ENCODE measurements at places on chromosomes 2 and 18. TPM values are rescaled to one million over a fixed set of nuclear protein-coding genes. Genes with fewer than 3 reads are reported as not detected.

The ZAP70 gene
- 1.9 TPM for polyA plus RNA-seq

The SLC5A7 gene
- 18.3 TPM for polyA plus RNA-seq

The DSG4 gene
- polyA plus RNA-seq = not detected

The DNAH7 gene
- polyA plus RNA-seq = 11.6 TPM

The ALK gene
- polyA plus RNA-seq = 16.7 TPM

The TRIM43 gene
- not detected for polyA plus RNA-seq

The CCDC138 gene
- 15.1 TPM for polyA plus RNA-seq

The DPP10 gene
- polyA plus RNA-seq = 54.3 TPM

The KIF3C gene
- polyA plus RNA-seq = 132 TPM

The EGR4 gene
- polyA plus RNA-seq = not detected

The SERPINB4 gene
- polyA plus RNA-seq = not detected

The CD8A gene
- polyA plus RNA-seq = 4.2 TPM

The CASP8 gene
- 6.9 TPM for polyA plus RNA-seq

The REG3G gene
- polyA plus RNA-seq = not detected

The COL4A4 gene
- polyA plus RNA-seq = 1.8 TPM

The IL1RL1 gene
- not detected for polyA plus RNA-seq

The STPG4 gene
- 0.35 TPM for polyA plus RNA-seq

The C2orf80 gene
- polyA plus RNA-seq = 35.4 TPM

The DCDC2C gene
- 0.73 TPM for polyA plus RNA-seq

The ECEL1 gene
- polyA plus RNA-seq = 82.6 TPM
